ENCODE measurements at places on chromosomes 11 and 22. TPM values are rescaled to one million over a fixed set of nuclear protein-coding genes. Genes with fewer than 3 reads are reported as not detected.
A peak's percentile ranks its signal among the peaks of the same experiment; 100 is the strongest.

- no peak overlapping the region for H3K4me3 ChIP-seq
- H3K27ac ChIP-seq: no peak overlapping the region
- H3K27me3 ChIP-seq: peaks cover 16% of the 10 kb centered on the region
These were observed 88.1 kb downstream of the SBF2 start for GRCh38 chr11:10205928-10206327.

Gene HEPACAM
- total RNA-seq: not detected

GRCh38 chr11:133830931-133831907, 14.1 kb downstream of the SPATA19 start:
- no peak overlapping the region for H3K27ac ChIP-seq
- H3K36me3 ChIP-seq: no peaks in the 10 kb centered on the region

Gene FBLN1
- total RNA-seq: not detected

- H3K27me3 ChIP-seq: no peaks in the 10 kb centered on the region
- no peak overlapping the region for H3K27ac ChIP-seq
- H3K4me1 ChIP-seq: no peaks in the 10 kb centered on the region
- no peaks in the 10 kb centered on the region for H3K36me3 ChIP-seq
- H3K4me3 ChIP-seq: no peak overlapping the region
These were observed 27.1 kb upstream of the OPCML start for GRCh38 chr11:133559382-133559781.

GRCh38 chr11:127804747-127805400, 782.5 kb downstream of the ETS1 start:
- no peaks in the 10 kb centered on the region for H3K36me3 ChIP-seq
- no peak overlapping the region for H3K4me3 ChIP-seq
- H3K27ac ChIP-seq: no peak overlapping the region
- H3K4me1 ChIP-seq: no peaks in the 10 kb centered on the region

DNA sequence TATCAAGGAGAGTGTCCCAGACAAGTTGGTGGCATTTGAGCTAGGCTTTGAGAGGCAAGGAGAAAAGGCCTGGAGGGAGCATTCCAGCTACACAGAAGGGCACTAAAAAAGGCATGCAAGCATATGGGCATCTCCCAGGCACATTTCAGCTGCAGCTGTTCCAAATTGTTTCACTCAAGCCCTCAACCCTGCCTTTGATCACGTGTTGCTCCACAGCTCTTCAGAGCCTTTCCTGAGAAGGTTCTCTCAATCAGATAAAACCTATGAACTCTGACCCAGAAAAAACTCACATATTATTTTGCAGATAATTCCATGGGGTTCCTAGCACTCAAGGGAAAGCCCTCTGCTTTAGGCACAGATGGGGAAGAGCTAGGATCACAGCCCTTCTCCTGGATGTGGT, 24.4 kb upstream of the HSPA8 start:
- no peaks in the 10 kb centered on the region for H3K27me3 ChIP-seq
- peak; percentile 74 for DNase-seq
- H3K36me3 ChIP-seq: peaks cover 9% of the 10 kb centered on the region
- H3K27ac ChIP-seq: peak overlapping the region; percentile 92
- H3K4me1 ChIP-seq: peaks cover 47% of the 10 kb centered on the region

GRCh38 chr11:117166491-117166890, 12.1 kb upstream of the SIDT2 start:
- H3K27ac ChIP-seq: no peak overlapping the region
- peaks cover 2% of the 10 kb centered on the region for H3K4me1 ChIP-seq
- DNase-seq: no peak
- no peak overlapping the region for H3K4me3 ChIP-seq

DNA sequence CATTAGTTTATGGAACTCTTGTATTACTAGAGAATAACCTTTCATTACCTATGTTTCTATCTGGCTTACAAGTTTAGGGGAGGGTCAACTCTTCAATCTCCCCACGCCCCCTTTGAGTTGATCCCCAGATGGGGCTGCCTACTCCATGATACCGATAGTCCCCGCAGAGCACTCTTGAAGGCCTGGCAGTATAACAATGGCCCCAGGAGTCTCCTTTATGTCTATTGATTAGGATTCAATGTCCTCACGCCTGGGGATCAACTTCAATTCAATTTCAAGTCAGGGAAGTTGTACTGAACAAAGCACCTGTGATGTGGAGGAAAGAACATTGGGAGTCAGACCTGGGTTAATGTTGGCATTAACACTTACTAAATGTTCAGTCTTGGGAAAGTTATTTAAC, 520.2 kb downstream of the METTL15 start:
- no peaks in the 10 kb centered on the region for H3K36me3 ChIP-seq
- H3K4me3 ChIP-seq: no peak overlapping the region
- H3K4me1 ChIP-seq: no peaks in the 10 kb centered on the region
- H3K27ac ChIP-seq: no peak overlapping the region
- no peak for DNase-seq
- no peaks in the 10 kb centered on the region for H3K27me3 ChIP-seq

Gene RTL10
- total RNA-seq: 20.0 TPM

DNA sequence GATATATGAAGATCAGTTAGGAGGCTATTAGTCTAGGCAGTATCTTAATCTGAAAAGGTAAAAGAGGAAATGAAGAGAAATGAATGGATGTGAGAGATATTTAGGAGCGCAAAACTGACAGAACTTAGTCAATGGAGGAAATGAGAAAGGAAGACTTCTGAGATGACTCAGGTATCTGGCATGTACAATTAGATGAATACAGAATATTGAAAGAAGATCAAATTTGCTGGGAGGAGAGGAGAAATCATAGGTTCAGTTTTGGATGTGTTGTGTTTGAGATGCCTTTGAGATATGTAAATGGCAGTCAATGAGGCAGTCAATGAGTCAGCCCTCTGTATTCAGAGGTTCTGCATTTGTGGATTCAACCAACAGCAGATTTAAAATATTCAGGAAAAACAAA, 42.9 kb upstream of the GAB2 start:
- no peak overlapping the region for H3K4me3 ChIP-seq
- H3K27me3 ChIP-seq: no peaks in the 10 kb centered on the region
- peaks cover 55% of the 10 kb centered on the region for H3K36me3 ChIP-seq
- no peak overlapping the region for H3K27ac ChIP-seq
- peaks cover 34% of the 10 kb centered on the region for H3K4me1 ChIP-seq

DNA sequence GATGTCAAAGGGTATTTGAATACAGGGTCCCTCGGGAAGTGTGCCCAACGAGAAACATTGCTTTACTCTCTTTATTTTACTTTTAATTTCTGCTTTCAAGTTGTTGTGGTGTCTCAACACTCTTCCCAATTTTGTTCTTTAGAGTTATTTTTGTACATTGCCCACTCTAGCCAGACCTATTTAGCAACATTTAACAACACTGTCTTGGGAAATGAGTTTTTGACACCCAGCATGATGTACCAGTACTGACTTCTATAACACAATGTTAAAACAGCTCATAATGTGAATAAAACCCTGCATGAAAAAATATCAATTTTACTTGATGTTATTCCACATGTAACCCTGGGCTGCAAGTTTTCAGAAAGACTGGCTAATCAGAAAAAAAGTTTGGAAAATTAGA, 350.2 kb upstream of the PITPNB start:
- H3K4me3 ChIP-seq: no peak overlapping the region
- DNase-seq: no peak
- H3K36me3 ChIP-seq: no peaks in the 10 kb centered on the region
- H3K27ac ChIP-seq: no peak overlapping the region

GRCh38 chr11:19577976-19578619, 134.5 kb upstream of the NAV2 start:
- H3K4me3 ChIP-seq: no peak overlapping the region
- H3K27me3 ChIP-seq: no peaks in the 10 kb centered on the region
- no peak overlapping the region for H3K27ac ChIP-seq
- H3K4me1 ChIP-seq: no peaks in the 10 kb centered on the region
- H3K36me3 ChIP-seq: no peaks in the 10 kb centered on the region

DNA sequence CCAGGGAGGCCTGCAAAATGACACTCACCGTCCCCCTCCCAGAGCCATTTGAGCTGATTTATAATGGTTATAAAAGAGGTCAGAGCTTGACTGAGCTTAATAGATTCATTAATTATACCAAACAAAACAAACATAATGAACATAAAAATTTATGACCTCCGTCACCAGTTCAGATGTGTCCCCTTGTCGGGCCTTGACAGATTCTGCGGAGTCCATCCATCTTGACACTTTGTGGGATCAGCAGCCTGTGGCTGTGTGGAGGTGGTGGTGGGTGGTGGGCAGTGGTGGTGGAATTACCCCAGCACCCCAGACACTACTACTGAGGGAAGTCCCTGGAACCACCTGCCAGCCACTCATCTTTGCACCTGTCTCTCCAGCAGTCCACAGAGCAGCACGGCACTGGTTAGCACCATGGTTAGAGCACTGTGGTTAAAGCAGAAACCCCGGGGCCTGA, 83.5 kb downstream of the DSCAML1 start:
- no peaks in the 10 kb centered on the region for H3K4me1 ChIP-seq
- H3K27ac ChIP-seq: no peak overlapping the region
- DNase-seq: no peak

DNA sequence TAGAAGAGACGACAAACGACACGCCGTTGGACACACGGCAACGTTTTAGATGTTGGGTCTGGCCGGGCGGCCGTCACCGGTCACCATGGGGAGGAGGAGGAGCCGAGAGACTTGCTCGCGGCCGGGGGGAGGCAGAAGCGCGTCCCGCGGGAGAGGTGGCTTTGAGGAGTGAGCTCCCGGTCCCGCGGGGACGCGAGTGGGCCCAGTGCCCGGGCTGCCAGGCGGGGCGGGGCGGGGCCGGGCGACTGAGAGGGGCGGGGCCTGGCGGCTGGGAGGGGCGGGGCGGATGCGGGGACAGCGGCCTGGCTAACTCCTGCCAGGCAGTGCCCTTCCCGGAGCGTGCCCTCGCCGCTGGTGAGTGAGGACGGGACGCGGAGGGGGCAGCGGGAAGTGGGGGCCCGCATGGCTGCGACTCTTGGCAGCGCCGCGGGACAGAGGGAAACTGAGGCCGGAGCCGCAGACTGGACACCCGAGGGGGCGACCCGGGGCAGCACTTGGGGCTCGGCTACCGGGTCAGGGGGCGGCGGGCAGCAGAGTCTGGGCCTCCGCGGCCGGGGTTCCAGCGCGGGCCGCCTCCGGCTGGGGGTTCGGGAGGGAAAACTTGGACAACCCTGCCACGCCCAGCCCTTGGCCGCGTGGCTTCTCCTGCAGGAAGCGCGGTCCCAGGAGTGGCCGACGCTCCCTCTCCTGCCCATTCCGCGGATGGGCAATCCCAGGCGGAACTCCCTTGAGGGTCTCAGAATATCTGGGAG, at the start of gene TSPO:
TSPO (plus strand) TSS at position 309 of the 752 bp plus-strand sequence. CDS start 7,680 bp downstream, outside the sequence.
- peak; percentile 88 for DNase-seq
- H3K4me3 ChIP-seq: peak within 1 kb of the TSS; percentile 97
- no peaks in the 10 kb centered on the region for H3K27me3 ChIP-seq
- H3K27ac ChIP-seq: peak within 1 kb of the TSS; percentile 90
- peaks cover 30% of the 10 kb centered on the region for H3K4me1 ChIP-seq

DNA sequence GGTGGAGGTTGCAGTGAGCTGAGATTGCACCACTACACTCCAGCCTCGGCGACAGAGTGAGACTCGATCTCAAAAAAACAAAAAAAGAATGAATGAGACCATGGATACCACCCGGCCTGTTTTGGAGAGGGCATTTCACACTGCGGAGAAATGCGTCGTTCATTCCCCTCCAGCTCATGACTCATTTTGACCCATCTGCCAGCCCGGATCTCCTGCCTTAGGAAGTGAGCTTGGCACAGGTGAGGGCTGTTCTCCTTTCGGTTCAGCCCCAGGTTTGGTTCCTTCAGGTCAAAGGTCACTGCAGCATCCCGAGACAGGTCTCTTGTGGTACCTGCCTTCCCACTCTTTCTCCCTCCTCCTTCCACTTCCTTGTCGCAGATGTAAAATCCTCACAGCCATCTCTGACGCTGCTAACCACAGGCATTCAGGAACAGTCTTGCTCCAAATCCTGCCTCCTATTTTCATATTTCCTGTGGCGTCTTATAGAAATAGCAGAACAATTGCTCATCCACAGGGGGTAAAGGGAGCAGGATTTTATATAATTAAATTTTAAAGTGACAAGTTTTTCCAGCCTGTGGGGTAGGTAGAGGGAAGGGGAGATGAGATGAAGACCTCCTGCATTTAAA, 517.9 kb downstream of the NTM start:
- no peak overlapping the region for H3K27ac ChIP-seq
- no peaks in the 10 kb centered on the region for H3K36me3 ChIP-seq
- no peak overlapping the region for H3K4me3 ChIP-seq
- H3K4me1 ChIP-seq: no peaks in the 10 kb centered on the region
- DNase-seq: no peak

- H3K4me1 ChIP-seq: no peaks in the 10 kb centered on the region
- no peak for DNase-seq
- H3K27ac ChIP-seq: no peak overlapping the region
- H3K4me3 ChIP-seq: no peak overlapping the region
These were observed 13.7 kb upstream of the MPEG1 start for GRCh38 chr11:59226396-59226795.

GRCh38 chr11:1410366-1411291, 20.9 kb downstream of the BRSK2 start:
- no peaks in the 10 kb centered on the region for H3K4me1 ChIP-seq
- no peak for DNase-seq
- no peak overlapping the region for H3K4me3 ChIP-seq

Gene C11orf16
- not detected for total RNA-seq

- H3K4me3 ChIP-seq: no peak overlapping the region
- no peaks in the 10 kb centered on the region for H3K4me1 ChIP-seq
- H3K27ac ChIP-seq: no peak overlapping the region
- no peaks in the 10 kb centered on the region for H3K36me3 ChIP-seq
- DNase-seq: no peak
These were observed 93.5 kb downstream of the CELSR1 start for GRCh38 chr22:46443850-46444389.

GRCh38 chr11:62360685-62361084, 23.4 kb downstream of the ASRGL1 start:
- H3K27me3 ChIP-seq: no peaks in the 10 kb centered on the region
- H3K36me3 ChIP-seq: no peaks in the 10 kb centered on the region
- no peak for DNase-seq
- H3K4me1 ChIP-seq: no peaks in the 10 kb centered on the region
- H3K4me3 ChIP-seq: no peak overlapping the region

- peak overlapping the region; percentile 75 for H3K27ac ChIP-seq
- peak; percentile 82 for DNase-seq
- peaks cover 36% of the 10 kb centered on the region for H3K4me1 ChIP-seq
- peaks cover 15% of the 10 kb centered on the region for H3K27me3 ChIP-seq
These were observed 731 bp downstream of the GSTP1 start for GRCh38 chr11:67584205-67584880.

Gene ZBED5
- 43.1 TPM for total RNA-seq

Gene RIMBP3B
- 0.26 TPM for total RNA-seq

DNA sequence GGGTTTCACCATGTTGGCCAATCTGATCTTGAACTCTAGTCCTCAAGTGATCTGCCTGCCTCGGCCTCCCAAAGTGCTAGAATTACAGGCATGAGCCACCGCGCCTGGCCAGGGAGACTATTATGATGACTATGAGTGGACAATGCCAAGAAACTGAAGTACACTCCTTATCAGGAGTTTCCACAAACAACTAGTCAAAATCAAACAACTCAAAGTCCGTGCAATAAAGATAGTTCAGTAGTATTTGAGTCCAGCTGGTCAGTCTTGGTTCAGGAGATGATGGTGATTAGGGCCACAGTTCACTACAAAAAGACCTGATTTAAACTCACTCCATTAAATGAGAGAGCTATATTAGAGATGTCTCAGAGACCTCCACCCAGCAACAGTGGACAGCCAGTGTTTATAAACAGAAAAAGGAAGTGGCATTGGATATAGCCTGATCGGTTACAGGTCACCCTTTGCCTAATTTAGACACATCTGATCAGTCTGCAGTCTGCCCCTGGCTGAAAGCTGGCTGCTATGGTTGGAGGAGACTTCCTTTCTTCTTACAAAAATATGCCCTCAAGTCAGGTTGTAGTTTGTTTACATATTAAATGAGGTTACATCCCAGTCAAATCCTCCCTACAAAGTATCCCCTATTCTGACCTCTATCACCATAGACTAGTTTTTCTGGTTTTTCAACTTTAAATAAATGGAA, 17.0 kb downstream of the CD3E start:
- H3K36me3 ChIP-seq: peaks cover 28% of the 10 kb centered on the region
- H3K4me3 ChIP-seq: no peak overlapping the region
- H3K27ac ChIP-seq: no peak overlapping the region
- H3K4me1 ChIP-seq: peaks cover 42% of the 10 kb centered on the region
- no peaks in the 10 kb centered on the region for H3K27me3 ChIP-seq
